ENCODE measurements at places on chromosomes 16 and 17.

DNA sequence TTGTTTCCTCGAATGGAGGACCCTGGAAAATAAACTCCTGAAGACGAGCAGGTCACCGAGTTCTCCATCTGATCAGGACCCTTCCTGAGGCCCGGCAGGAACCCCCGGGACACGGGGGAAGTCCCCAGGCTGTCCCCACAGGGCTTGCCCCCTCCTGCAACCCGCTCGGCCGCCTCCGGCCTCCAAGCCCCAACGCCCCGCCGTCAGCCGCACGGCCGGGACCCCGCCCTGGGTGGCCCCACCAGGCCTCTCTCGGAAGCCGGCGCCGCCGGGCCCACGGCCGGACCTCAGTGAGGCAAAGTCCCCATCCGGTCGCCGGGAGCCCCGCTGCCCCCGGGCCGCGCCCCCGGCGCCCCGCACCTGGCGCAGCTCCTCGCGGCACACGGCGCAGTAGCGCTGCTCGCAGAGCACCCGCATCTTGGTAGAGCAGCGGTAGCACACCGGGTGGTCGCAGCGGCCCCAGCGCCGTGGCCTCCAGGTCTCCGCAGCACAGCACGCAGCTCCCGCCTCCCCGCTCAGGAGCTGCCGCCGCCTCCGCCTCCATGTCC lies 383 bp downstream of the ZNF598 start:
- DNase-seq, result no peak

DNA sequence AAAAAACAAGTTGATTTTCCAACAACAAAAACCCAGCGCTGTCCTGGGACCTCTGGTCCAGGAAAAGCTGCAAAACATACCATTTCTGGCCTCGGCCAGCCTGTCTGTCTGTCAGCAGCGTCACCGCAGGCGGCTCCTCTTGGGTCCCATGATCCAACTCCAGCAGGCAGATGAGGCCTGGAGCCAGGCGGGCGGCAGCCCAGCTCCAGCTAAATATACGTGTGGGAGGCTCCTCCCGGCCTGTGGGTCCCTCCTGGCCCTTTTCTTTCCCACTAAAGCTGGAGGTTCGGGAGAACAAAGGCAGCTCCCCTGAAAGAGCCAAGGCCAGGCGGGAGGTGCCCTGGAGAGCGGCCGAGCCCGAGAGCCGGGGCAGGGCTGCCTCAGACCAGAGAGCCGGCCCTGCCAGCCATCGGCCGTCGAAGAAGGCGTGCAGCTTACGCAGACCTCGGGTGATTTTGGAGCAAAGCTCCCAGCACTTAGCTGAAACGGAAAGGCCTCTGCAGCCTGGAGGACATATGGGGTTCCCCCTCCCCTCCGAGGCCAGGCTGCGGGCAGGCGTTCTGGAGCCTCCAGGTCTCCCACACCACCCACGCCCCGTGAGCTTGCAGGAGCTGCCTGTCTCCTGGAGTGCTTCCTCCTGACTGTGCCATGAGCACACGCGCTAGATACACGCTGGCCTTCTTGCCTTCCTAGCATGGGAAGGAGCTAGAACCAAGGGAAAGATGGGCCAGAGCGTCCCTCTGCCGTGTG lies 19.9 kb upstream of the JPH3 start:
- peak; percentile 91 for DNase-seq

- DNase-seq, result no peak
Measured at GRCh38 chr17:67312265-67312664, 54.1 kb downstream of the PSMD12 start.

DNA sequence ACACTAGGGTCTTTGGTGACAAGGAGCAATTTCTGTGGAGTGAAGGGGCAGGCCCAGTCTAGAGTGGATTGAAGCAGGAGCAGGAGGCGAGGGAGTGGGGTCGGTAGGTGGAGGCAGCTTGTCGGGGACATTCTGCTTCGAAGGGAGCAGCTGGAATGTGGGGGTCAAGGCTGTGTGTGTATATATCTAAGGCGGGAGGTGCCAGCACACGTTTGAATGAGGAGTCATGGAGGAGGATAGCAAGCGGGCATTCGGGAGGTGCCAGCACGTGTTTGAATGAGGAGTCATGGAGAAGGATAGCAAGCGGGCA lies 17.7 kb downstream of the NT5M start:
- no peak for DNase-seq

GRCh38 chr17:2215616-2216364 lies 87.8 kb downstream of the SMG6 start:
- peak; percentile 92 for DNase-seq

- no peak for DNase-seq
Measured at GRCh38 chr17:39995438-39995837, 14.8 kb downstream of the PSMD3 start.

- peak; percentile 63 for DNase-seq
Measured at GRCh38 chr16:88922114-88922825, 54.7 kb downstream of the CBFA2T3 start.

DNA sequence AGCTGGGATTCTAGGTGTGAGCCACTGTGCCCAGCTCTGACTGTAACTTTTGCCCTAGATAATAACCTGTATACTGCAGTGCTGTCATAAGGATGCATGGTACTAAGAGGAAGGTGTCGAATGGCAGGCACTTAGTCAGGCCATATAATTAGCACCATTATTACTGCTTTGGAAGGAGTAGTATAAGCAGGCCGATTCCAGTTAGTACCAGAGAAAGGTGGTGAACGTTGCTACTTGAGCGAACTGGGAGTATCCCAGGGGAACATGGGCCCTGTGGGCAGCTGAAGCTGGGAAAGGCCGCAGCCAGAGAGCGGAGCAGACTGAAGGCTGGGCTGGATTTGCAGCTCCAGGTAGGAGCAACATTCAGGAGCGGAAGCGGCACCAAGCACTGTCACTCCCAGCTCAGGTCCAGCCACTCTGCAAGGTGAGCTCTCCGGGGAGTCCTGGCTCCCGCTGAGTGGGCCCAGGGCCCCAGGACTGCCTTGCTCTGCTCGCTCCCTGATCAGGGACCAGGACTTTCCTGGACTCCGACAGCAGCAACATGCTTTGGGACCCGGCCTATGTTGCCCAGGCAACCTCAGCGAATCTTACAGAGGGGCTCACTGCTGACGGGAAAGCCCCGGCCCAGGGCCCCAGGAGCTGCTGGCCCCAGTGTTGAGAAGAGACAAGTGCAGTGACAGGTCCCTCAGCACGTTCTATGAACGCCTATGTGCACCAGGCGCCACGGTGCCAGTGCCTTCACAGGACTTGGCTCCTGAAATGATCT lies 28.6 kb downstream of the C16orf74 start:
- DNase-seq, result no peak
